ENCODE measurements at places on chromosomes 1 and 21.
A peak's percentile ranks its signal among the peaks of the same experiment; 100 is the strongest.

GRCh38 chr1:185487936-185488335 lies 170.9 kb upstream of the IVNS1ABP start:
- DNase-seq = no peak

DNA sequence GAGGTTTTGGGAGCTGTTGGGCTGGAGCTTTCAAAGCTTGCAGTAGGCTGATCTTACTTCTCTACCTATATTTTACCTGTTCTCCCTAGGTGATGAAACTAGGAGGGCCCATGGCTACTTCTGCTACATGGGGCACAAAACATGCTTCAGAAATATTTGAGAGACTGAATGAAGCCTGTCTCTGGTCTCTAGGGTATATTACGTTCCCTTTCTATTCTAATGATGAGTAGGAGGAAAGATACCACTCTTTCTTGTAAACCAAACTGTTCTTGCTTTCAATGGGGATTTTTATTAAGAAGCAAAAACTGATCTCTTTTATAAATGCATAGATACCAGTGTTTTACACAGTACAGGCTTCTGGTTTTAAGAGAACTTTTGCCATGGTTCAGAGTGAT lies 103.1 kb downstream of the GALNT2 start:
- DNase-seq = no peak

GRCh38 chr1:154328318-154329151 lies 3.2 kb downstream of the ATP8B2 start:
- peak; percentile 74 for DNase-seq

- no peak for DNase-seq
These were observed 248.8 kb upstream of the ADGRL2 start for GRCh38 chr1:81551946-81552345.

GRCh38 chr21:35164380-35164779 lies 115.3 kb upstream of the RUNX1 start:
- DNase-seq = no peak

DNA sequence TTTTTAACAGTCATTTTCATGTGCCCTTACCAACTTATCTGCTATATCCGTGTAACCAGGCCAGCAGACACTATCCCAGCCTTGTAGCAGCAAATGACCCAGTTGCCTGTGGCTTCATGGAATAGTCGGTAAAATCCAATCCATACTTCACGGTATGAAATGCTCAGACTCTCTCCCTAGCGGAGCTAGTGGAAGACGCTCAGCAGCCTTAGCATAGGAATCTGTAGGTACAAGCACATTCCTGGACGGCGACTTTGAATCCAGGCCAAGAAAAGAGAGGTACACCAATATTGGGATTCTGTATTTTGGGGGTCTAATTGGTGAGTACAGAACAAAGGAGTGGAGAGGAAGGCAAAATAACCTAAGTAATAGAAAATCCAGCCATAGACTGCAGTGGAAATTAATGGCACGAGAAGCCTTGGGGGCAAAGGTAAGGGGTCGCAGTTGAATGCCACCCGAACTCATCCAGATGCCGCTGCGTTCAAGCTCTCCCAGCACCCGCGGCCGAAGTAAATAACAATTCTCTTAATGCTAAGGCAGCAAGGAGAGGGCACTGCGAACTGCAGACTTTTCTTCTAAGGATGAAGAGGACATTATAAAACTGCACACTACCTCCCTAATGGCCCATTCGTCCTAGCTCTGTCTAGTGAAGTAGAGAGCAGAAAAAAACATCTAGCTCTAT lies 17.7 kb upstream of the TBX15 start:
- no peak for DNase-seq

Data from C1 segment of cervical spinal cord (tissue), 14 donors.